Activated CD4-positive, alpha-beta memory T cell treated with anti-CD3 and anti-CD28 coated beads, Interleukin-2, amount 10 ng/mL, durations not matched to agents 7 days and 5 days (primary cell): ENCODE measurements at places on chromosomes 3 and 15.

DNA sequence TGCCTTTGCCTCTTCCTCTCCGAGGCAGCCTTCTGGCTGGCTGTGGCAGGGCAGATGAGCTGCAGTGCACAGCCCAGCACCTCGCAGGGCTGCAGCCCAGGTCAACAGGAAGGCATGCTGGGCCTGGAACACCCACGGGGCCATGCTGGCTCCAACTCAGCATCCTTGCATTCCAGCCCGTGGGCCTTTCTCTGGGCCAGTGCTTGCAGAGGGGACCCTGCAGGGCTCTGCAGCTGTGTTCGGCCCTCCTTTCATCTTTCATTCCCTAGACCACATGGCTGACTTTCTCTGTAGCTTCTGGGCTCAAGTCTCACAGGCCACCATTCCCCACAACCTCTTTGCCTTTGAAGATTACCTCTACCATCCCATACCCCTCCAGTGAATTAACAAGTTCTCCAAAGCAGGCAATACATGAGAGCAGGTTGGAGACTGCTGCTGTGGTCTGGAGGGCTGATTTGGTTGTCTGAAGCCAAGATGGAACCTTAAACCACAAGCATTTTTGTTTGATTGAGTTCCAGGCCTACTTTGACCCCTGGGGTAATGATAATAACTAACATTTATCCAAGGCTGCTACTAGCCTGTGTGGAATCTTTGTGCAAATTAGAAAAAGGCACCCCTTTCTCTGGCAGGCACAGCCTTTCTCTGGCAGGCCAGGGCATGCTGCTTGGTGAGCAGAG lies 5.9 kb downstream of the FAM131A start:
- no peak for DNase-seq

DNA sequence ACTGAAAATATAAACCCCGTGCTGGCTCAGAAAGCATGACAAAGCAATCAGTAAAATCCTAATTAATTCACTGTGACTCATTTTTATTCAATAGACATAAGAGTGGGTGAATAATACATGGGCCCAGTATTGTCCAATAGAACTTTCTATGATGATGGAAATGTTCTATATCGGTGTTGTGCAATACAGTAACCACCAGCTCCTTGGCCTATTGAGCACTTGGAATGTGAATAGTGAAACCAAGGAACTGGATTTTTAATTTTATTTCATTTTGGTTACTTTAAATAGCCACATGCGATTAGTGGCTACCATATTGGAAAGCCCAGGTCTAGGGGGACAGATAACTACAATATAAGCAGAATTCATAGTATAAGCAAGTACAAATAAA lies 69.8 kb upstream of the PPP2R3A start:
- DNase-seq = no peak

DNA sequence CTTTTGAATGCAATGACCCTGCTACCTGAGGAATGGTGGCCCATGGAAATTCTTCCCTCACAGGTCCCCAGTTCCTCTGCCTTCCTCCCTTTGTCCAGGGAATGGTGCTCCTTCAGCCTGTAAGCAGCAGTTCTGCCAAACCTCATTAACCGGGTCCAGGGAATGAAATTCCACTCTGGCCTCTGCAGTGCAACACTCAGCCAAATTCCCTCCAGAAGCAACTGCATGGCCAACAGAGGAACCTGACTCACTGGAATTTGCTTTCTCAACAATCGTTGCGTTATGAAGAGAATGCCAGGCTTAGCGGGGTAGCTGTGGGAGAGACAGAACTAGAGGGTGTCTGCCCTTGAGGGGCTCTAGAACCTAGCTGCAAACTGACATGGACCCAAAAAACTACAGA lies 449.4 kb upstream of the PROK2 start:
- DNase-seq = no peak

- no peak for DNase-seq
Observed at GRCh38 chr3:170016057-170016456, 21.7 kb upstream of the GPR160 start.

GRCh38 chr3:52707585-52707984 lies 1.7 kb downstream of the SPCS1 start:
- no peak for DNase-seq

- DNase-seq = no peak
Observed at GRCh38 chr3:29456901-29457300, 176.0 kb downstream of the RBMS3 start.

DNA sequence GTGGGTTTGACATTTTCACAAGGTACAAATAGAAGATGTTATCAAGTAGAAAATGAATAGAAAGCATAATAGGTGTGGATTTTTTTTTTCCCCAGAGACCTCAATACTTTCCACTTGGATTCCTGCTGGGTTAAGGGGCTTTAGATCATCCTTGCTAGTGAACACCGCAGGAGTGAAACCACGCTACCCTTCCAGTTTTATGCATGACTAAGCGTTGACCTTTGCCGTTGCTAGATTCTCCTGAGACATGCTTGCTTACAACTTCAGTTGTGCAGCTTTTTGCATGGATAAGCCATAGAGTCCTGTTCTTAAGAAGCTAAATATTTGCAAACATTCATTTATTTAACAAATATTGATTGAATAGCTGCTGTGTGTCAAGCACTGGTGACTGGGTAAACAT lies 299.7 kb upstream of the LMCD1 start:
- DNase-seq = no peak

GRCh38 chr15:56042498-56042897 lies 49.1 kb upstream of the NEDD4 start:
- no peak for DNase-seq

DNA sequence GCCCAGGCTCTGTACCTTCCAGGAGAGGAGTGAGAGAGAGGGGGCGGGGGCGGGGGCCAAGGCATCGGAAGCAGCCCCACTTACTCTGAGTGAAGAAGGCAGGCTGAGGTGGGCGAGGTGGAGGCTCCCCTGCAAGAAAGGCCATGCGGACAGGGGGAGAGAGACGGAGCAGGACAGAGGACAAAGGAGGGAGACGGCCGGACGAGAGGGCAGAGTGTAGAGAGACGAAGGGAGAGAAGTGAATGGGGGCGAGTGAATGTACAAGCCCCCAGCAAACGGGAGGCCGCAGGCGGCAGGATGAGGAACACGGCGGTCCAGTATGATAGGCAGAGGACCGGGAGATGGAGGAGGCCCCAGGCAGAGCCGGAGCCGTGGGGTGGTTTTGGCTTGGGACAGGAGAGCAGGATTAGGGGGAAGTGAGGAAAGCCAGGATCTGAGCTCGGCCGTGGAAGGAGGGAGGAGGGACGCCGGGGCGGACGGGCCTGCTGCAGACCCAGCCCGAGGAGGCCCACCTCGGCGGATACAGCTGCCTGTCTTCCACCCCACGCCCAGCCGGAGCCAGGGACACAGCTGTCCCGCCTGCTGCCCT lies 38.8 kb downstream of the TNK2 start:
- no peak for DNase-seq
